ENCODE measurements at places on chromosomes 3 and 15.

- DNase-seq = no peak
Observed at GRCh38 chr3:177107461-177108239, 89.6 kb downstream of the TBL1XR1 start.

DNA sequence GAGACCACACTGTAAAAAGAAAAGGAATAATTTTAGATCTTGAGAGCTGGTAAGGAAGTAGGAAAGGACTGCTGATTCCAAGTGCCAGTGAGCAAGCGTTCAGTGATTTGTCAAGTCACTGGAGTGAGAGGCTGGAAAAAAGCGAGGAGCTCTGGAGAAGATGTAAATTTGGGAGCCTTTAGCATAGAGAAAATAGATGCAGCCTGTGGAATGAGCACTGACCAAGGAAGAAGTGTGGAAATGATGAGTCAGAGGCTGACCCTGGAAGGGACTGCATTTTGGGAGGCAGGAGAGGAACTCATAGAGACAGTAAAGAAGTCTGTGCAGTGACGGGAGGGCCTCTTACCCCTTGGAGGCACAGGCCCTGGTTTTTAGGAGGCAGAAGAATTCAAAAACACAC is 17.1 kb upstream of the ABTB1 start:
- DNase-seq = no peak

GRCh38 chr3:59818033-59818918 is 768.5 kb upstream of the CFAP20DC start:
- DNase-seq = no peak

DNA sequence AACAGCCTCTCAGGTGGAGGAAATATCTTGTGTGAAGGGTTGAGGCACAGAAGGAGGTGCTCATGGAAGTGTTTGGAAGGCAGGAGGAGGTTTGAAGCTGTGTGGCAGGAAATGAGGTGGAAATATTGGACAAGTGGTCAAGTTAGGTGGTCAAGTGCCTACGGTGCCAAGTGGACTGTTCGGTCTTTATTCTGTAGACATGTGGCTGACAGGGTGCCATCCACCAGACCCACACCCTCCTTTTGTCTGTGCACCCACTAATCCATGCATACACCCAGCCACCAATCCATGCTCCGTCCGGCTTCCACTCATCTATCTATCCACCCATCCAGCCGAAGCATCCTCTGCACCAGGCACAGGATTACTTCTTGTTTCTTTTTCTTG is 2.2 kb downstream of the SLC6A20 start:
- no peak for DNase-seq

DNA sequence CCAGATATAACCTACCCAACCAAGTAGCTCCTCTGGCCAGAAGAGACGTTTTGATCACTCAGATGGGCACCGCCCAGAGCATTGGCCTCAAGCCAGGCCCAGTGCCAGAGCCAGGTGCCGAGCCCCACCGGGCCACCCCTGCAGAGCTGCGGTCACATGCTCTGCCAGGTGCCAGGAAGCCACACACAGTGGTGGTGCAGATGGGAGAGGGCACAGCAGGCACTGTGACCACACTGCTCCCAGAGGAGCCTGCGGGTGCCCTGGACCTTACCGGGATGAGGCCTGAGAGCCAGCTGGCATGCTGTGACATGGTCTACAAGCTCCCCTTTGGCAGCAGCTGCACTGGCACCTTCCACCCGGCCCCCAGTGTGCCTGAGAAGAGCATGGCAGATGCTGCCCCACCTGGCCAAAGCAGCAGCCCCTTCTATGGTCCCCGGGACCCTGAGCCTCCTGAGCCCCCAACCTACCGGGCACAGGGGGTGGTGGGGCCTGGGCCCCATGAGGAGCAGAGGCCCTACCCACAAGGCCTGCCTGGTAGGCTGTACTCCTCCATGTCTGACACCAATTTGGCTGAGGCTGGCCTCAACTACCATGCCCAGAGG is 19.1 kb upstream of the APEH start:
- DNase-seq = no peak

GRCh38 chr3:30658328-30659052 is 52.1 kb downstream of the TGFBR2 start:
- DNase-seq = no peak

DNA sequence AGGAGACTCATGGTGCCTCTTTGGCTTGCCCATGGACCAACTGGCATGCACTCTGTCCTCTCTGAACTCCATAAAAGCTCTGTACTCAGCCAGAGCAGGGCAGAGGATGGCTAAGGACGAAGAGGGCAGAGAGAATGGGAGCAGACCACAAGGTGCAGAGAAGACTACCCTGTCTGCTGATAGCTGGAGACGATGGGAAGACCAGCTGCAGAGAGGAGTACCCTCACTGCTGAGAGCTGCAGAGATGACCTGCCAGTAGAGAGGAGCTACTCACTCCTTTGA is 65.0 kb downstream of the THBS1 start:
- no peak for DNase-seq

- no peak for DNase-seq
Observed at GRCh38 chr3:50604628-50605588, 6.7 kb downstream of the CISH start.

DNA sequence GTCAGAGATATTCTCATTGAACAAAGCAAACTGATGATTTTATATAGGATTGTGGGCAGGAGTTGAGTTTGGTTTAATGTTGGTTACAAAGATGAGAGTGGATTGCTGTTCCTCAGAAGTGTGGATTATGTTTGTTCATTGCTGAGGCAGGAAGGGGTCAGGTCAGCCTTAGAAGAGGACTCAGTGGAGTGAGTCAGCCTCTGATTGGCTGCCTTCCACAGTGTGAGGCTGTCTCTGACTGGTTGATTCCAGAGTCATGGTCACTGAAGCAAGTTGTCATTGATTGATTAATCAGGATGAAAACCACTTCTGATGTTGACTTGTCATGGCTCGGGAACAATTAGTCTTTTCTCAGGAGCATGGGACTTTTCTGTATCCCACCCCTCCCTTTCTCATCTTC is 36.2 kb downstream of the KBTBD12 start:
- no peak for DNase-seq

DNA sequence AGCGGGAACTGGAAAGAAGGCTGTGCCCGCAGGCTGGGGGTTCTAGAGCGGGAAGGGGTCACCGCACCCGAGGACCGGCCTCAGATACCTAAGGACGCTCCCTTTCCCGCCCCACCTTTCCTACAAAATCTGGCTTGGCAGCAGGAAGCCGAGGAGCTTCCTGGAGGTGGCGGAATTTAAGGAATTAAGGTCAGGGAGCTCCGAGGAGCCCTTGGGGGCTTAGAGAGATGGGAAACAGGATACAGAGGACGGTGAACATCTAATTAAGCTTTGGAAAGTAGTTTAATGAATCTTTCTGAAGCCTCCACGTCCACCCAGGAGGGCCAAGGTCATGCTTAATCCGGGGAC is 507 bp upstream of the AP3B2 start:
- DNase-seq = no peak

All from stimulated activated CD4-positive, alpha-beta T cell treated with anti-CD3 and anti-CD28 coated beads, Interleukin-1b, Interleukin-23, amount 100 ng/mL, for 24 hours (primary cell).